ENCODE measurements at places on chromosomes 1 and 21. TPM values are rescaled to one million over a fixed set of nuclear protein-coding genes. Genes with fewer than 3 reads are reported as not detected.

DNA sequence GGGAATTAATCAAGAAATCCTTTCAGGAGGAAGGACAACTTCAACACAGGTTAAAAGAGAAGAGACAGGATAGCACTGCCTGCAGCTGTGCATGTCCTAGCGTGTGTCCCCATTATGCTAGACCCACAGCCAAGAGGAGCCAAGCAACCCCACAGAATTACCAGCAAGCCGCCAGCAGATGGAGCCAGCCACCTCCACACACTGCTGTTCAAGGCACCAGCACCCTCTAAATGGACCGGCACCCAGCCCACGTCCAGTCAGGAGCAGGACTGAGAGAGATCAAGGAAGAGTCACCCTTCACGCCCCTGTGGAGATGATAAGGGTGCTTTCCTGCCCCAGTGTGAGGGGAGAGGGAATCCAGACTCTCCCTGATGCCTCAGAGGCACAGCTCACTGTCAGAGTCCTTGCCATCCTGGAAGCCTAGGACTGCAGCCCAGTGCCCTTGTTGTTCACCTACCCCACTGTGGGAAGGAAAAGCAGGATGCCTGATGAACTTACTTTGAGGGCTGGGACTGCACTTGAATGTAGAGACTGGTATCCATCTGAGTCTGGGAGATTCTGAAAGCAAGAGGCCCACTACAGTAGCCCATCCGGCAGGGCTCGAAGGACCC is 37.1 kb upstream of the CTTNBP2NL start:
- DNase-seq, result peak; percentile 65

DNA sequence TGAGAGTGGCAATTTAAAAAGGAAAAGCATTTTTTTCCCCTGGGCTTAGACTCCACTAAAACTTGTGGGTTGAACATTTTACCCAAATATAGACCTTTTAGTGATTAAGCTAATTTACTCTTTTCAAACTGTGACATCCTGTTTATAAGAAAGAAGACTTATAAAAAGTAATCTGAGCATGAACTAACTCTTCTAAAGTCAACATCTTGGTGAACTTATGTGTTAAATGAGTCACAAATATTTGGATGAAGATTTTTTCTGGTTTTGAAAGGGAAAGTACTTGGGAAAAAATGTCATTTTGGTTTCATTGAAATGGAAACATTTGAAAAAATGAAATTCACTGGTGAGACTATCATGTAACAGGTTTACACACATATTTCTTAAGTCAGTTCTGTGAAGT is 109.8 kb downstream of the KCNK2 start:
- DNase-seq, result no peak

DNA sequence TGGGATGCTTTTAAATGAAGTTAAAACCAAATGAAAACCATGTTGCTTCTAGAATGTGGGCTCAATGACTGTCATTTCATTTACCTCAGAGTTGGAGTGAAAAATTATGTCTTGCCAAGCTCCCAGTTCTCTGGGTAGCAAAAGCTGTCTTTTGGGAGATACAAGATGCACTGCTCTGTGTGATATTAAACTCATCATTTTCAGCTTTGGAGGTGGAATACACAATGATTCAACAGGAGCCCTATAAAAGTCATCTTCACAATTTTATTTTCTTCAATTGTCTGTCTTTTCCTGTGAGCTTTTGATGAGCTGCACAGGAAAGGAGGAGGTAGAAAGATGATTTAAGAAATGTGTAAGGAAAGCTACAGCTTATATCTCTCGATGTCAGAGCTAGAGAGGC is 120.3 kb upstream of the SPATA6 start:
- DNase-seq, result no peak

GRCh38 chr21:43369124-43369523 is 57.8 kb downstream of the SIK1 start:
- no peak for DNase-seq

DNA sequence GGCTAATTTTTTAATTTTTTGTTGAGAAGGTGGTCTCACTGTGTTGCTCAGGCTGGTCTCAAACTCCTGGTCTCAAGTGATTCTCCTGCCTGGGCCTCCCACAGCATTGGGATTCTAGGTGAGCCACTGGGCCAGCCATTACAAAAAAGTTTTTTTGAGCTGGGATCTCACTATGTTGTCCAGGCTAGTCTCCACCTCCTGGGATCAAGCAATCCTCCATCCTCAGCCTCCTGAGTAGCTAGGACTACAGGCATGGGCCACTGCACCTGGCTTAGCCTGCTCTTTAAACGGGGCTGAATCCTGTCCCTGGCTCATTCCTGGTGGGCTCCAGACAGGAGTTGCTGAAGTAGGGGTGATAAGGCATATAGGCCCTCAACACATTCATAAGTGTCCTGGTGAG is 2.5 kb downstream of the TAS1R1 start:
- DNase-seq, result no peak

GRCh38 chr21:14964621-14965020 is 100.2 kb downstream of the NRIP1 start:
- DNase-seq, result no peak

DNA sequence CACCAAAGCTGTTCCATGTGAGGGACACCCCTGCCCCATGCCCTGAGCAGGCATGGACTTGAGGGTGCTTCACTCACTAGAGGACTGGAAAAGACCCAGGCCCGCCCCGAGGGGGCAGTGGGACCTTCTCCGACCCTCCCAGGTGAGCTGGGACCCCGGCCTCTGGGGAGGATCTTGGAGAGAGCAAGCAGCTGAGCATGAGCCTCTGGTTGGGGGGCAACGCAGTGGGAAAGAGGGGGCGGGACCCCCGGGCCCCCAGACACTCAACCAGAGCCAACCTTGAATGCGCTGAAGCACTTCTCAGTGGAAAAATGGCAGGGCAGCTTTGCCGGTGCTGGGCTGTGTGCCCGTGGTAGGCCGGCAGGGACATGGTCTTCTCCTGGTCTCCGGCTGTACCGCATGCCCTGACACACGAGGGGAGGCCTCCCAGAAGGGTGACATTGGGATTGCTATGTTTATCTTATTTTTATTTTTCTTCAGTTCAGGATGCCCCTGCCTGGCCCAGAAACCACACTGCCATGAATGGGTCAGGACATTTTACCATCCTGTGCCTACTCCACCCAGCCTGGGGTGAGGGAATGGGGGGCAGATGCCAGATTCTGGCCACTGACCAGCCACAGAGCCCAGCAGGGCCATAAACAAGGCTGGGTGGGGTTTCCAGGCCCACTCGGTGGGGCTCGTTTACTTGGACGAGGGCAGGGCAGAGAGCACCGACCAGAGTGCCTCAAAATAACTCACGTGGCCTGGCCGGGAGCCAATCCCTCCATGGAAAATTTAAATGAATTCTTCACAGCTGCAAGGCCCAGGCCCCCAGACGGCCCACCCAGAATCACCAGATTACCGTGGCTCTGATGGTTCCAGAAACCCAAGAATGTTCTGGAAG is 17.2 kb upstream of the LAPTM5 start:
- DNase-seq, result no peak

GRCh38 chr1:2540816-2541492 is 10.9 kb upstream of the HES5 start:
- DNase-seq, result no peak

GRCh38 chr1:3914331-3914851 is 14.3 kb upstream of the C1orf174 start:
- no peak for DNase-seq

DNA sequence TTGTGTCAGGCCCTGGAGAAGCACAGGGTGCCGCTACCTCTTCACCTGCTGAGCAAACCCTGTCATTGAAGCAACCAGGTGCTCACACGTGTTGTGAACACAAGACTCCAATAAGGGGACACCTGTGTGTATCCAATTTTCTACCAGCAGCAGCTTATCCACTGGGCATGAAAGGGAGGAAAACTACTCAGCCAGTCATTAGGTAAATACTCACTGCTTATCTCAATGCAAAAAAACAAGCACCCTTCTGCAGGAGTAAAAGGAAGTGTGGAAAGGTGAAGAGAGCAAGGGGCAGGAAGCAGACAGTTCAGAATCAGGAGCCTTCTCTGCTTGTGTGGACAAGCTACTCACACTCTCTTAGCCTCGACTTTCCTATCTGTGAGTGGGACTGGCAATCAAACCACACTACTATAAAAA is 148.9 kb downstream of the ETS2 start:
- DNase-seq, result peak; percentile 25

DNA sequence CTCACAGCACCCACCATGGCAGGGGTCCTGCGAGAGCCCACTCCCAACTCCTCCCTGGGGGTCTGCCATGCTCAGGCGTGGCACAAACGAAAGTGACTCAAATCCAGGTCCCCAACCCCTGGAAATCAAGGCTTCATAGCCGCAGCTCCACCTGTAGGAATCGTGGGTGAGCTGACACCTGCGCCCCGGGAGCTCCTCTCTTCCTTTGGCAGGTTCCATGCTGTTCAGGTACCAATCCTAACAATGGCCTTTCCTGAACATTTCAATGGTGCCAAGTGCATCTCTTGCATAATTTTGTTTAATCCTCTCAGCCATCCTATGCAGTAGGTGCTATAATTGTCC is 28.9 kb upstream of the NPPB start:
- no peak for DNase-seq

GRCh38 chr1:164709126-164709525 is 150.1 kb downstream of the PBX1 start:
- peak; percentile 36 for DNase-seq

- DNase-seq, result no peak
Measured at GRCh38 chr21:31873696-31874599, 1.1 kb downstream of the HUNK start.

- no peak for DNase-seq
Measured at GRCh38 chr1:205563927-205564441, 59.5 kb downstream of the CDK18 start.

DNA sequence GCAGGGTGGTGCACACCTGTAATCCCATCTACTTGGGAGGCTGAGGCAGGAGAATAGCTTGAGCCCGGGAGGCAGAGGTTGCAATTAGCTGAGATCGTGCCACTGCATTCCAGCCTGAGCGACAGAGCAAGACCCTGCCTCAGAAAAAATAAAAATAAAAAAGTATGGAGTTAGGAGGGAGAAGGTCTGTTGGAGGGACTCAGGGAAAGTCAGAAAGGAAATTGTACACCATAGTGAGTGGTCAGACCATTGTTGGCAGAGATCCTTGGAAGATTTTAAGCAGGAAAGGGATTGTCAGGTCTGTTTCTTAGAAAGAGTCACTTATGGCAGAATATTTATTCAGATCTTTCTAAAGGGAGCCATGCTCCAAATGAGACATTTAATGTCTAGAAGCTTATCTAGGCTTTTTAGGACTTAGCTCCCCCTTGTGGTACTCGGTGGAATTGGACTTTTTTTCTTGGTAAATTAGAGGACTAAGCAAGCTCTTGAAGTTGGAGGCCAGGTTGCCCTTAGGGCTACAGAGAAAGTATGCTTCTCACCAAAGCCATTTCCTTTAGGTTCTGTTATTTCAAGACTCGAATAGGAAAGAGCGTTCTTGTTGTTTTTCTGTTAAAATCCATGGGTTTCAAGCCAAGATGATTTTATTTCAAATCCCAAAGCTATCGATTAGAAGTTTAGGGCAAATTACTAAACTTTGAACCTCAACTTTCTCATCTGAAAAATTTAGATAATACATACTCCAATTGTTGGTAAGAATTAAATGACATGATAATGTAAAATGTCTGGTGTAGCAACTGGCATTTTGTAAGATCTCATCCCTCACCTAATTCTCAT is 16.5 kb downstream of the MIA3 start:
- peak; percentile 93 for DNase-seq

- no peak for DNase-seq
Measured at GRCh38 chr1:165605246-165605645, 25.8 kb upstream of the MGST3 start.

- DNase-seq, result peak; percentile 9
Measured at GRCh38 chr1:187504779-187505178, 676.0 kb downstream of the PLA2G4A start.

GRCh38 chr1:6367381-6368012 is 26.1 kb downstream of the ACOT7 start:
- no peak for DNase-seq

DNA sequence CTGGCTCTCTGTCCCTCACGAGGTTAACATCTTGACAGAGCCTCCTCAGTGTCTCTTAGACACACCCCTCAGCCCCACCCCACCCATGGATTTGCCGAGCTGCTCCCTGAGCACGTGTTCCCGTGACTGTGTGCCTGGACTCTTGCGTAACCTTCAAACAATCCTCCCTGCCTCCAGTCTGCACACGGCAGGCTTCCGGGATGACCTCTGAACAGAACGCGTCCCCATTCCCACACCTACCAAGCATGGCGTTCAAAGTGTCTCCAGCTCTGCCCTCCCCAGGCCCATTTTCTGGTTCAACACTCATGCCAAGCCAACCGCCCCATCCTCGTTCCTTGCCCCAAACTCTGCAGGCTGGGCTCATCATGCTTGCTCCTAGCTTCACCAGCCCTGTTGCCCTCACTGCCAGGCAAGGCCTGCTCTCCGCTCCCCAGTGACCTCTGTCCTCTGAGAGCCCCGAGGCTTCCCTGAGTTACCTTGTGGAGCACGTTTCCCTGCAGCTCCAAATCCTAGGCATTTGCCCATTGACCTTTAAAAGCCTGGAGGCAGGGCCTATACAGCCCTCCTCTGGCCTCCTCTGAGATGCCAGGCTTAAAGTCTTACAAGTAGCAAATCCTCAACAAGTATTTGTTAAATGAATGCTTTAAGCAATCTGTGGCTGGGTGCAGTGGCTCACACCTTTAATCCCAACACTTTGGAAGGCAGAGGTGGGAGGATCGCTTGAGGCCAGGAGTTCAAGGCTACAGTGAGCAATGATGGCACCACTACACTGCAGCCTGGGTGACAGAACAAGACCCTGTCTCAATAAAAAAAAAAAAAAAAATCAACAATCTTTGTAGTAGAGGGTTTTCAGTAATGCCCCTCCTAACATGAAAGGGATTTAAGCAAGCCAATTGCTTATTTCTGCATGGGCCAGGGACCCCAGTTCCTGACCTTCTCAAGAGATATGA is 5.0 kb downstream of the AGT start:
- no peak for DNase-seq

DNA sequence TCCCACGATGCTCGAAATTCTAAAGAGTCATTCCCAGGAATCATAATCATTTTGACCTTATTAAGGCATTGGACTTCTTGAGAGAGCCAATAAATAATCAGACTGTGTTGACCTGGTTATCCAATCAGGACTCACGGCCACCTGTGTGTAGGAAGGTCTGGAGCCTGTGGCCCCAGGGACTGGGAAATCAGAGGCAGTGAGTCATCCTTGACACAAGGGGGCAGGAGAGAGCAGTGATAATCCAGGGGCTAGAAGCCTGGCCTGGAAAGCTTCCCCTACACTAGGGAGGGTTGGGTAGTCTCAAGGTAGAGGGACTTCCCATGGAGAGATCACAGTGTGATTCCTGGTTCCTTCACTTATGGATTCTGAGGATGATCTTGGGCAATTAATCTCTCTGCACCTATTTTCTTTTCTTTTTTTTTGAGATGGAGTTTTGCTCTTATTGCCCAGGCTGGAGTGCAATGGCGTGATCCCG is 4.7 kb downstream of the MR1 start:
- DNase-seq, result peak; percentile 70

The FAM131C gene
- 0.44 TPM for total RNA-seq

The IBA57 gene
- total RNA-seq, result 7.7 TPM

The SLC1A7 gene
- total RNA-seq, result not detected

The TCP10L gene
- total RNA-seq, result not detected

The HHAT gene
- total RNA-seq, result 2.4 TPM

The CCDC30 gene
- total RNA-seq, result 2.9 TPM

The DFFB gene
- total RNA-seq, result 10.6 TPM

The ANKRD65 gene
- total RNA-seq, result 0.38 TPM

The GUCA2B gene
- total RNA-seq, result not detected

The HMCN1 gene
- total RNA-seq, result 10.3 TPM

The CD84 gene
- total RNA-seq, result not detected

The PTPN22 gene
- not detected for total RNA-seq
